Dermis blood vessel endothelial cell (primary cell): ENCODE measurements at places on chromosomes 4 and X.
A peak's percentile ranks its signal among the peaks of the same experiment; 100 is the strongest.

- peak; percentile 63 for DNase-seq
Observed at GRCh38 chr4:71713611-71714203, 70.2 kb downstream of the GC start.

- DNase-seq: no peak
Observed at GRCh38 chrX:69113723-69114122, 51.5 kb downstream of the PJA1 start.

DNA sequence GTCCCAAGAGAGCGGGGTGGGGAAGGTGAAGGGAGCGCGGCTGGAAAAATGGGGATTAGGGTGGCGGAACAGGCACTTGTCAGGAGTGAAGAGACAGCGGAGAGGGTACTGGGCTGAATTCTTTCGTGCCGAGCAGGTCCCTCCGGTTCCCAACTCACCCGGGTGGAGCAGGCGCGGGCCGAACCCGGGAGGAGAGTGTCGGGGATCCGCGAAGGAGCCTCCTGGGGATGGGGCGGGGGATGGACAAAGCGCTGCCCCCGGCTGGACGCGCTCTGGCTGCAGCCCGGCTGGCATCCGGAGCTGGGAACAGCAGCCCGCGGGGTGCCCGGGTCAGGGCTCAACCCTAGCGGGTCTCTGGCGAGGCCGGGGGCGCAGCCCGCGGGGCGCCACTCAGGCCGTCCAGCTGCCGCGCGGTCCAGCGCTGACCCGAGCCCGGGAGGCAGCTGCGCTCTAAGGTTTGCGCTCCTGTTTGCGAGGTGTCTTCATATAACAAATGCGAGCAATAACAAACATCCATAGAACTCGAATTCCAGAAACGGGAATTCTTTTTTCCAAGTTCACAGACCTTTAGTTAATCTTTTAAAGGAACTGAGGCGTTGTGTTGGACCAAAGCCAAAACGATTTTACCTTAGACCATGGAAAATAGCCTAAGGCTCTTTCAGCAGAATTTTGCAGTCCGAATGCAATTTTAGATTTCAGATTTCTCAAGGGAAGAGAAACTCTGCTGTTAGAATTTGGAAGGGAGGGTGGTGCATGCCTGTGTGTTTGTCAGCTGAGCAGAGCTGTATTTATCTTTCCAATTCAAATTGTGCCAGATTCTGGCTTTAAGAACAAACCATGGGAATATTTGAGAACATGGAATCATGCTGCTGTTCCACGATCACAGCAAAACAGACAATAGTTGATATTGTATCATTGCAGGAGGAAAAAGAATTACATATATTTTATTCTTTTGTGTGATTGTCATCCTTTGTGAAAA lies 744 bp downstream of the NPY5R start:
- DNase-seq: peak; percentile 9

GRCh38 chrX:38282049-38282448 lies 45.3 kb downstream of the RPGR start:
- peak; percentile 29 for DNase-seq

DNA sequence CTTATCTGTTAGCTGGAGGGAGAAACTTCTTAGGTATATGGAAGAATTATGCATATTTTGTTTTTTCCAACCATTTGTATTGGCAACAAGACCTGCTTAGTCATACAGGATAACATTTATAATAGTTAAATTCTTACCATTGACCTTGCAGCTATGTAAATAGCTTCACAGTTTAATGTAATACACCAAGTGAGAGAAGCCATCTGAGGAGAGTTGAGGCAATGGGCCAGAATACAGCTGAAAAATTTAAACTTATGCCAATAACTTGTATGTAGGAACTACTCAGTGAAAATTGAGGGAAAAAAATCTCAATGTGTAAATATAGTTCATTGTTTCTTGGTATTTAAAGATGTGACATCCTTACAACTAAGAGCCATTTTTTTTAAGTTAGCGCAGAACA lies 273.5 kb downstream of the DACH2 start:
- no peak for DNase-seq

DNA sequence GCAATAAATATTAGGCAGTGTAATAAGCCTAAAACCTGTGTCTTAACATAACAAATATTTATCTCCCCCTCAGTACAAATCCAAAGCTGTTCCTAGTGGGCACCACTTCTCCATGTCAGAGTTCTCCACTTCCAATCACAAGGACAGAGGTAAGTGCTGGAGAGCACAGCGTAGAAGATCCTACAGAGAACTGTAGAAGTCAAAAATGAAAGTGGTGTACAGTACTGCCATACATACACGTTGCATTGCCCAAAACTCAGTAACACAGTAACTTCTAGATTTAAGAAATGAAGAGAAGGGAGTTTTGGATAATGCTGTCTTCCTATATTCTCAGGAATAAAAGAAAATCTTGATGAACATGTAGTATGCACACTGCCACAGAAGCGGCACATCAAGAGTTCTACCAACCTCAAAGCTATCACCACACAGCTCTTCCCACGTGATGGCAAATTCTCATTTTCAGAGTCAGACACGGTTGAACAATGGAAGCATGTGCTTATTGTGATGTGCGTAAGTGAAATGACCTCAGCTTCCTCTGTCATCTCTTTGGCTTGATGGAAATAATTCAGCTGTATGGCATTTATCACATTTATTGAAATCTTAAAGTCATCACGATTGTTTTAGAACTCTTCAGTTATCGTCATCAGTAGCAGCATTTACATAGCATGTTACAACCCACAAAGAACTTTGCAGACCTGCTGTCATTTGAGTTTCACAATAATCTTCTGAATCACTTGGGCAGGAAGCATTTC lies 27.1 kb upstream of the SPANXN4 start:
- DNase-seq: no peak

DNA sequence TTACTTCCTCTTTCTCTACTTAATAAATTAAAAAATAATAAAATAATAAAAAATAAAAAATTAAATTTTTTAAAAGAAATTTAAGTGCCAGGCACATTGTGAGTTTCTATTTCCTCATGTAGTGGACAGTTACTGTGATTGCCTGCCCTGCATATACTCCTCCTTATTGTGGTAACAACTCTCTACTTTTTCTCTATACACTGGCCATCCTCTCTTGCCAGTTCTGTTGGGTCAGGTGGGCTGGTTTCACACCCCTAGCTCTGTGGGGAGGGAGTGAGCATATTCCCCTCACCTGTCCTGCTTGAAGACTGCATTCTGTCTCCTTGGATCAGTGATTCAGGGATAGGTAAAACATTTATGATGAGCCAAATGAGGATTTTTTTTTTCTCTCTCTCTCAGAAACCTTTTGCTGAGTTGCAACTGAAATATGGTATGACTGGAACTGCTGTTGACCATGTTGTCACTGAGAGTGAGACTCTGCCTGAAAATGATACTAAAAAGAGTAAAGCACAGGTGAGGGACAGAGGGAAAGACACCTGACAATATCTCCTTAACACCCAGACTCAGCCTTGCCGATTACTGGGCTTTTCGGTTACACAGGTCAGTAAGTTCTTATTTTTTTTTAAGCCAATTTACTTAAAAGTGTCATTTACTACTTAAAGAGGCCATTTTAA lies 37.2 kb downstream of the CXXC4 start:
- no peak for DNase-seq

DNA sequence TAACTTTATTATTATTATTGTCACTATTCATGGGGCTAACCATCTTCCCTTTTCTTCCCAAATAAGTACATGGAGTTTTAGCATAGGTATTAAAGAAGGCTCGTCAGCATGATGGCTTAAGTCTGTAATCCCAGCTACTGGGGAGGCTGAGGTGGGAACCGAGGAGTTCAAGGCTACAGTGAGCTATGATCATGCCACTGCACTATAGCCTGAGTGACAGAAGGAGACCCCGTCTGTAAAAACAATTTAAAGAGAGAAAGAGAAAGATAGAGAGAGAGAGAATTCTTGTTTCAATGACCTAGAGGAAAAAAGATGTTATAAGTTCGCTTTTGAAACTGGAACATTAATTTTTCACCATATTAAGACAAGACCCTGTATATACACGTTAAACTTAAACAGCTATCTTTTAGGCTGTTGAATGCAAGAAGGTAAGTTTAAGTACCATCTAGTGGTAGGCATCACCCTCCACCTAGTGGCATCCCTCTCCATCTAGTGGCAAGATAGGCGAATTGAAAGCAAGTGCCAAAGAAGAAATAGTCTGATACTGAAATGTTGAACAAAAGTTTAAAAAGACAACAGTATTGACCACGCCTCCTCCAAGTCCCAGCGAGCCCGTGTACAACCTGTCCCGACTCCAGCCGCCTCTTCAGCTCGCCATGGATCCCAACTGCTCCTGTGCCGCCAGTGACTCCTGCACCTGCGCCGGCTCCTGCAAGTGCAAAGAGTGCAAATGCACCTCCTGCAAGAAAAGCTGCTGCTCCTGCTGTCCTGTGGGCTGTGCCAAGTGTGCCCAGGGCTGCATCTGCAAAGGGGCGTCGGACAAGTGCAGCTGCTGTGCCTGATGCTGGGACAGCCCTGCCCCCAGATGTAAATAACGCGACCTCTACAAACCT lies 26.0 kb upstream of the YTHDC1 start:
- DNase-seq: peak; percentile 75

DNA sequence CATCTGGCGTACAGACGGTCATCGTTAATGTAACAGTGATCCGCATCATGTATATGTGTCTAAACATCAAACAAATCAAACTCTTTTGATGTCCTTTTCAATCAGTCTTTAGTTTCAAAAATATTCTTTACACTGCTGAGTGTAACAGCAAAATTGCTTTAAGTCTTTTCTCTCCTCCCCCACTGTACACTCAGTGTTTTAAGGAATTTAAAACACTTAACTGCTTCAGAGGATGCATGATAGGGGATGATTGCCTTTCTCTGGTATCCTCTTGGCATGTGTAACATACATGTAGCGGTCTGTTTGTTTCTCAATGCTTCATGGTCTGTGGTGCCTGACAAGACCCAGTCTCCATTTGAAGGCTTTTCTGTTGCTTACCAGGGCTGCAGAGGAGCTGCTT lies 41.6 kb downstream of the LIMCH1 start:
- DNase-seq: no peak

GRCh38 chrX:130060122-130061069 lies 49.9 kb downstream of the ELF4 start:
- DNase-seq: peak; percentile 73

DNA sequence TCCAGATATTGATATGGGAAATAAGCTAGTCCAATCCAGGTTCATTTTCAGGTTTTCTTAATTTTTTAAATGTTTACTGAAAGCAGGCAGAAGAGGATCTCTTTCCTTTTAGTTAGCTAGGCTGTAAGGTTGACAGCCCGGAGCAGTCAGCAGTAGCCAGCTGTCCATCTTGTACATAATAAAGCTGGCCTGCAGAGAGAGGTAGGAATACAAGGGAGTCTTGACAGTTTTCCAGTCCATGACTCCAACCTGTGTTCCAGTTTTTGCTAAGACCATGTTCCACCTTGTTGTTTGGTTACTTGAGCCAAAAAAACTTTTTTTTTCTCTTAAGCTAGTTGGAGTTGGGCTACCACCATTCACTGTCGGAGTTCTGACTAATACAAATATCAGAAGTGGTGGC lies 402.7 kb upstream of the TEX13C start:
- no peak for DNase-seq

GRCh38 chr4:151559595-151559994 lies 150.6 kb downstream of the FHIP1A start:
- DNase-seq: no peak

DNA sequence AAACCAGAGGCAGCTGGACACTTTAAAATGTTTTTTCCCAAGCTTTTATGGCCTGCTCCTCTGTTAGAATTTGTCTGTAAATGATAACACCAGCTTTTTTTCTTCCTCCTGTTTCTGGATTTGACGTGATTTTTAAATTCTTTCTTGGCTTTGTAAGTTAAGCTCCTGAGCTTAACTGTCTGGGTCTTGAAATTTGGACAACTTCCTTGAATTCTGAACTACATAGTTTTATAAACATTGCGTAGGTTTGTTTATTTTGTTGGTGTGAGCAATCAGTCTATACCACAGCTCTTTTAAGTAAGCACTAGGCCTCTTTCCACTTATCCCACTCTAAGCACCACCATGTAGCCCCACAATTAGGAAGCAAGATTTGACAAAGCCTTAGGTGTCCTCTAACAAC lies 144.4 kb upstream of the GUCY1A1 start:
- no peak for DNase-seq

- DNase-seq: peak; percentile 28
Observed at GRCh38 chrX:19794690-19795089, 92.7 kb downstream of the SH3KBP1 start.

- DNase-seq: no peak
Observed at GRCh38 chr4:87171944-87172343, 48.5 kb downstream of the KLHL8 start.

DNA sequence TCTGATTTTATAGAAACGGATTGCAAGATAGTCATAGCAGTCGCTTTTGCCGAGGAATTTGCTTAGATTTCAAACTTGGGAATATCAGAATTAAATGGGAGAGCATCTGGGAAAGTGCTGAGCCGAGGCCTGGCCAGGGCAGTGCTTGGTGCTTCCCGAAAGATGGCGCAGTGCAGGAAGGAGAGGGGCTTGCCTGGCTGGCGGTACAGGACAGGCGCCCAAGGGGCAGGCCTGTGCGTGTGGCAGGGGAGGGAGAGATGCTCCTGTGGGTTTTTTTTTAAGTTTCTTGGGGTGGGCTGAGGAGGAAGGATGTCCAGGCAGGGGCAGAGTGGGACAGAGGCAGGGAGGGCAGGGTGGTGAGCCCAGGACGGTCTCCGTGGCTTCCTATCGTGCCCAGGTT lies 241.1 kb downstream of the AFAP1 start:
- DNase-seq: no peak

GRCh38 chr4:78439328-78439727 lies 112.2 kb upstream of the ANXA3 start:
- DNase-seq: peak; percentile 10

DNA sequence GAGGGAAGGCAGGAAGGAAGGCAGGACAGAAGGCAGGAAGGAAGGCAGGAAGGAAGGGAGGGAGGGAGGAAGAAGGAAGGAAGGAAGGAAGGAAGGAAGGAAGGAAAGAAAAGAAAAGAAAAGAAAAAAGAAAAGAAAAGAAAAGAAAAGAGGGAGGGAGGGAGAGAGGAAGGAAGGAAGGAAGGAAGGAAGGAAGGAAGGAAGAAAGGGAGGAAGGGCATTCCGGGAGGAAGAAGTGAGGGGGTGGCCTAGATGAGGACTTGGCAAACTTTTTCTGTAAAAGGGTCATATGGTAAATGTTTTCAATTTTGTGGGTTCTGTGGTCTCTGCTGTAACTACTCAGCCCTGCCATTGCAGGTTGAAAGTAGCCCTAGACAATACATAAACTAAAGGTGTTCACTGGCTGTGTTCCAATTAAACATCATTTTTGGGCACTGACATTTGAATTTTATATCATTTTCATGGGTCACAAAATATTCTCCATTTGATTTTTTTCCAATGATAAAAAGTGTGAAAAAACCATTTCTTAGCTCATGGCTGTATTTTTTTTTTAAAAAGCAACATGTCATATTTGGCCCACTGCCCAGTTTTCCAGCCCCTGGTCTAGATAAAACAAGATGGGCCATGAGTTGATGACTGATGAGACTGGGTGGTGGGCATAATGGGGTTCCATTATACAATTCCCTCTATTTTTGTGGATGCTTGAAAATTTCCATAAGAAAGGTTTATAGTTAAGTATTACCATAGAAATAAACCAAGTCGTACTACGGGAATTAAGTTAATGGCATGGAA lies 3.1 kb downstream of the ZNF630 start:
- DNase-seq: no peak

GRCh38 chr4:167234316-167234881 lies at the start of gene SPOCK3:
SPOCK3 (minus strand) TSS chr4:167234494.
- DNase-seq: peak; percentile 6
